ENCODE measurements at places on chromosomes 3 and 15.

GRCh38 chr3:184015381-184016019, 2.2 kb downstream of the ABCC5 start:
- DNase-seq, result no peak

DNA sequence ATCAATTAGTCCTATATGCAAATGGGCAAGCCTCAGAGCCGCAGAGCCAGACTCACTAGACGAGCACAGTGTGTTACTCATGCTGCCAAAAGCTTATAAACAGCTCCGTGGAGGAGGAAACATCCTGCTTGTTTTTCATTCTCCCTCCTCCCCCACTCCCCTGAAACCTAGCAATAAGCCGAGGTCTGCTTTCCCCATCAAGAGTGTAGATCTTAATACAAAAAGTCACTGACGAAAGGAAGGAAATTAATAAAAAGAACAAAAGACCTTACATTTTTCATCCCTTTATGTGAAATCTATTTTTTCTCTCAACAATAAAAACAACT, 88.5 kb downstream of the XXYLT1 start:
- no peak for DNase-seq

DNA sequence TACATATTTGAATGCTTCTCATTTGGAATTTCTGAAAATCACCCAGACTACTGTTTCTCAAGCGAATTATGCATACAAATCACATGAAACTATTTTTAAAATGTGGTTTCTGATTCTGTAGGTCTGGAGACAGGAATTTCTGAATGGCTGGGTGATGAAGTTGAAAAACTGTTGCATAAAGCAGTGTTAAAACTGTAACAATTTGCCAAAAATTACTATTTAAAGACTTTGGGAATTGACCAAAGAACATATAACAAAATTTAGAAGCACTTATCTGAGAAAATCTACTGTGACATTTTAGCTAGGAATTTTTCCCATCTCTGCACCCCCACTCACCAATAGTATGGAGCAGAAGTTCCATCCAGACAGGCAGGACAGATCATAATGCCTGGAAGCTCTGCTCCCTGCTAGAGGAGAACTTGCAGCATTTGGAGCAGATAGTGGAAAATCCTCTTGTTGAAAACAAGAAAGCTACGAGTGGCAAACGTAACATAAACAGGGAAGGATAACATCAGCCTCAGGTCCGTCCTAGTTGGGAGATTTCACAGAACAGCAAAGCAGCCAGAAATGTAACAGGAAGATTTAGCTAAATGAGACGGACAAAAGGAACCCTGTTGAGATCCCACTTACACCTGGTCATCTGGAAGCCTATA, 132.3 kb upstream of the MCTP2 start:
- DNase-seq, result no peak

- DNase-seq, result no peak
These were observed 19.7 kb downstream of the TM4SF4 start for GRCh38 chr3:149494022-149494758.

DNA sequence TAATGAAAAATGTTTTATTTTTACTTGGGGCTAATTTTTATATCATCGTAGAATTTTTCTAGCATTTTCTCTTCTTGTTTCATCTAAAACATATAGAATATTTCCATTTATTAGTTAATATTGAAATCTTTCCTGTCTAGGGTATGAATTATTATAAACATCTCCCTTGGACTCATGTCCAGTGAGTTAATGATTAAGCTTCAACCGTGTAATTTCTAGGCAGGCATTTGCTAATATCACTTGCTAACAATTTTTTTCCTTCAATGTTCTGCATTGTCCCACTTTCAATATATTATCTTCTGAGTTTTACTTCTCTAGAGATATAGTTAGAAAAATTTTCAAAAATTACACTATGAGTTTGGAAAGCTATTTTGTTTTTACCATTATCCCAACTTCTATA, 1371.6 kb upstream of the EPHA6 start:
- no peak for DNase-seq

- no peak for DNase-seq
These were observed 49.0 kb downstream of the B3GNT5 start for GRCh38 chr3:183301937-183302580.

DNA sequence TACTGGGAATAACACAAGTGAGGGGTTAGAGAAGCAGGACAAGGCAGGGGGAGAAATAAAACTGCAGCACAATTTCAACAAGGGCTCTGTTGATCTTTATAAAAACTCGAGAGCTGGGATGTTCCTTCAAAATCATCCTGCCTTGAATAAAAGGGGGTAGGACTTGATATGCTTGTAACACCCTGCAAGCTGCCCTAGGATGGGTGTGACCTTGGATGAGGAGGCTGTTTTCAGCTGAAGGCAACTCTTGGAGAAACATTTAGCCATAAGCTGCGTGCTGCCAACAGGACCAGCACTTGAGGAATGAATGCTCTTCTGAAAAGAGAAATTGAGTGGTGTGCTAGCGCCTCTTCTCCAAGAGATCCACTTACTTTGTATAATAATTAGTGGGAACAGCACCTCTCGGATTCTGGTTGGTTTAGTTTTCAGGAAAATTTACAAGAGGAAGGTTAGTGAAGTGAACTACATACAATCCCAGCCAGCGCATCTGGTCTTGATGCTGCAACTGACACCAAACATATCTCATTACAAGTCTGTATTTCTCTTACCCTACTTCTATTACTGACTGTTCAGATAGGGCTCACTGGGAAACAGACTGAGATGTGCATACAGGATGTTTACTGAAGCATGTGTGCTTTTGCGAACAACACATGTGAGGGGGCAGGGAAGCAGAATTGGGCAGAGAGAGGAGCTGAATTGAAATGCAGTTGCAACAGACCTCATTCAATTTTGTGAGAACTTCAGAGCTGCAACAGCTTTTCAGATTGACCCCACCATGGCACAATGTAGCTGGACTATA, 643.0 kb upstream of the GOLIM4 start:
- no peak for DNase-seq

- DNase-seq, result no peak
These were observed 604 bp upstream of the TJP1 start for GRCh38 chr15:29822684-29823459.

DNA sequence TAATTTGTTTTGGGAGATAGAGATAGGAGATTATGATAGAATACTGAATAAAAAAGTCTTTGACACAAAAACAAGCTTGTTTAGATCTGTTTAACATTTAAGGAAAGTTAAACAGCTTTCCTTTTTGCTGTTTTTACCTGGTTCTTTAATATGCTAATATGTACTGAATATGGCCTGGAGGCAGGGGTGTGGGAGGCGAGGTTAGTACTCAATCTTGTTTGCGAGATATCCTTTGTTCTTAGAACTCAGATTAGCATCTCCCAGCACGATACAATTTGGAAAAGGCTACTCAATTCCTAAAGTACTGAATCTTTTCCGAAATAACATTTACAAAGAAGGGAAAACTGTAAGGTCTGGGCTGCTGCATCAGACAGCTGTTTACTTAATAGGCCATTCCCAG, 40.8 kb upstream of the ST3GAL6 start:
- DNase-seq, result no peak

GRCh38 chr3:97882975-97883598, 61.3 kb downstream of the CRYBG3 start:
- DNase-seq, result no peak

DNA sequence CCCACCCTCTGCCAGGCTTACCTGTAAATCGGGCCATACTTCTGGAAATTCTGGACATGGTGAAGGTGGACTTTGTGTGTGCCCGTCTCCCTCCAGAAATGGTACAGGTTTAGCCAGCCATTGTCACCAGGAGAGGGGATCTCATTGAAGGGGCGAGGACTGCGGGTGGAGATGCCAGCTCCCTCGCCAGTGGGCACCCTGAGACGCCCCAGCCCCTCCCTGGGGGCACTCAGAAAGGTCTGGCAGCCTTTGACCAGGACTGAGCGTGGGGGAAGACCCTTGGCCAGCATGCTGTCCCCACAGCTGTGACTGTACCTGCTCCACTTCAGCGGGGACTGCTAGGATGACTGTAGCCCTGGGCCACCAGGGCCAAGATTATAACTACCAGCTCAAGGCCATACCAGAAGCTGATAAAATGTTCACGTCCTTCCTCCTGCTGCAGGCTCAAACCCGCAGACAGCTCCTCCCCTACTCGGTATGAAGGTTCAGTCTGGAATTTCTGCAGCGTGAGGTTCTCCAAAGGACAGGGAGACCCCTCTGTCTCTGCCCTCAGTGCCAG, at the start of gene CYP11A1:
TSS of gene CYP11A1 (minus strand) at position 351 of the 559 bp plus-strand sequence. CDS start at position 290, 61 bp downstream.
- DNase-seq, result no peak

GRCh38 chr15:61426466-61426865, 197.4 kb upstream of the RORA start:
- DNase-seq, result no peak

DNA sequence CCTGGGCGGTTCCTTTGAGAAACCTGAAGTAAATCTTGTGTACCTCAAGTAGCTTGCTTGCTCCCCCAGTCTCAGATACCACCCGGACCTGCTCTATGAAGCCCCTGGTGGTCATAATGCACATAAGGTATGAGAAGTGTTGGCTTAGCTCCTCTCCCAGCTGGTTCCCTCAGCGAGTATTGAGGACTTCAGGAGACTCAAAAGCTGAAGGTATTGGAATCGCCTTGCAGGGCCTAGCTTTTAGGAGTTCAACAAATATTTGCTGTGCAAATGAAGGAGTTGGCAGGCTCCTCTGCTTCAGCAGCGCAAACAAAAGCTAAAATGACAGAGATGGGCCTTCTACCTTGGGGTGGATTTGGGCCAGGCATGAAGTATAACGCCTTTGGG, 1.7 kb downstream of the CMTM8 start:
- DNase-seq, result peak; percentile 24

DNA sequence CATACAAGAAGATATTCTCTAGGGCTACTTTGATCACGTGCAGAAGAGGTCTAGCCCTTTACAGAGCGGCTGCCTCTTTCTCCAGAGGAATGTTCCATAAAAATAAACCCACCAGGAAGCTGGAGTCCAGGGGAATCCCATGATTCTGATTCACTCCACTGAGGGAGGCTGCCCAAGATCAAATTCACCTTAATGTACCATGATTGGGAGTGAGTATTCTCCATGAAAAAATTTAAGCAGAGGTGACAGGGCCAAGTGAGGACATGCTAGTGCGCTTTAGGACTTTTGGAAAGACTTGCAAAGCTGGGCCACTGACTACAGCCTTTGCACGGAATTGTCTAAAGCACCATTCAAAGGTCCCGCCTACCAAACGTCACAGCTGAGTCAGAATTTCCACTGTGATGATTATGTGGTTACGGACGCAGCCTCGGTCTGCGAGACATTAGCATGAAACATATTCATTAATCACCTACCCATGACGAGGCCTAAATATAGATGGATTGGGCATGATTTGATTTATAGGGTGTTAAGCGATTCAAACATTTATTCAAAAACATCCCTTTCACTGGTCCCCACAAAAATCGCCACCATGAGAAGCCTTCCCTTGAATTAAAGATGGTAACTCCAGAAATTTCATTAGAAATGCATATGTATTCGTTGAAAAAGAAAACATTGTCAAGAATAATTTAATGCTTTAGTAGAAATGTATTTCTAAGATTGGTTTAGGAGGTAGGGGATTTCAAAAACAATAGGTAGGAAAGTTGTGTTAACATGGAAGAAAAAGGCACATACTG, 152.6 kb downstream of the GREM1 start:
- no peak for DNase-seq

- no peak for DNase-seq
These were observed 56.4 kb downstream of the RPL39L start for GRCh38 chr3:187082758-187083375.

- no peak for DNase-seq
These were observed 192.6 kb upstream of the POU1F1 start for GRCh38 chr3:87468938-87469337.

DNA sequence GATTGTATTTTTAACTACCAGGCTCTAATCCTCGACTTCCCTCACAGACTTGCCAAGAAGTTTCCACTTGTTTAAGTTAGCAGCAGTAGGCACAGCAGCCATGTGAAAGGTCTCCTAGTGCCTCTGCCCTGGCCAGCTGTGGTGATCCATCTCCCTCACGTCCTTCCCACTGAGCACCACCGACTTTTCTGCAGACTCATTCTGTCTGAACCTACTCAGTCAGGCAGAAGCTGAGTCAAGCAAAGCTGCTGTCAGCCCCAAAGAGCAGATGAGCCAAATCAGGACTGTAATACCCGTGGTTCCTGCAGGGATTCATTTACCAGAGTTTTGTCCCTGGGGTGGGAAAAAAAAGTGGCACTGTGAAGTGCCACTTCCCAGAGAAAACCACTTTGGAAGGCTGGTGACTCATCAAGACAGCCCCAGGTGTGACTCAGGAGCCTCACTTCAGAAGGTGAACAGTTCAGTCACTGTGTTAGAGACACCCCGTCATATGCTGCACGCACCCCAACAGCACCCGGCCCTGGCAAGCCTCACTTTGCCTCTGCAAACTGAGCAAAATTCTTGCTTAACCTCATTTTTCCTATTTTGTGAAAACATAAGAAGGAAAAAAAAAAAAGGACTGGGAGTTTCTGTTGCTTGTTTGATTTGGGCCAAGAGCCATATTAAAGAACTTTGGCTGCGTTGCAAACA, 76.0 kb downstream of the WWTR1 start:
- no peak for DNase-seq

Measured in stimulated activated CD8-positive, alpha-beta memory T cell treated with anti-CD3 and anti-CD28 coated beads, Interleukin-15, amount 100 ng/mL, for 4 hours (primary cell).